ENCODE measurements at places on chromosomes 3 and 15.

- DNase-seq, result no peak
Measured at GRCh38 chr15:55937040-55937439, 56.4 kb downstream of the NEDD4 start.

DNA sequence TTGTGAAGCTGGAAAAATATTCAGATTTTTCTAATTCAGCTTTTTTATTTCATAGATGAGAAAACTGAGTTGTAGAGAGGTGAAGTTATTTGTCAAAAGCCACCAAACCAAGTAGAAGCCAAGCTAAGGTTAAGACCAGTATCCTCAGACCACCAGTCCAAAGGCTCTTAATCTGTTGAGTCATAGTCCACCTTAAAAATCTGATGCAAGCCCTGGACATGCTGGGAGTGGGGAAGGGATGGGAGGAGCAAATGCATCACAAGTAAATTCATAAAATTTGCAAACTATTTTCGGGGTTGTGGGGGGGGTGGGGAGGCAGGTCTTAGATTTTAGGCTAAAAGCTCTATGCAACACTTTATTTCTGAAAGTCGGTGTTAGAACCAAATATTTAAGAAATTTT lies 307.7 kb upstream of the SEMA6D start:
- DNase-seq, result no peak

GRCh38 chr15:54109014-54109413 lies 130.8 kb downstream of the UNC13C start:
- no peak for DNase-seq

- DNase-seq, result no peak
Measured at GRCh38 chr3:130729154-130729553, 17.5 kb downstream of the PIK3R4 start.

DNA sequence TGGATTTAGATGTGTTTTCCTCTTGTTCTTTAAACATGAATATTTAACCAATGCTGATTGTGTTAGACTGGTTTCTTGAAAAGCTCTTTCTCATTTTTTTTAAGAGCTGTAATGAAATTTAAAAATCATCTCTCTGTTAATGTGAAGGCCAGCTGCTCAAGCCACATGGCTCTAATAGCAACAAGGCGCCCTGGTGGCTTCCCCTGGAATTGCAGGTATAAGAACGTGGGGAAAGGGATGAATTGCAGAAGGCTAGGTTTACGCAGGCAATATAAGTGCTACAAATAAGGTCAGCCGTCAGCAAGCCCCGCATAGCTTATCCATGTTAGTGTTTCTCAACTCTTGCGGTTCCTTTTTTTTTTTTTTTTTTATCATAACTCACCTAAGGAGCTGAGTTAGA lies 108.5 kb downstream of the SAMMSON start:
- DNase-seq, result no peak

DNA sequence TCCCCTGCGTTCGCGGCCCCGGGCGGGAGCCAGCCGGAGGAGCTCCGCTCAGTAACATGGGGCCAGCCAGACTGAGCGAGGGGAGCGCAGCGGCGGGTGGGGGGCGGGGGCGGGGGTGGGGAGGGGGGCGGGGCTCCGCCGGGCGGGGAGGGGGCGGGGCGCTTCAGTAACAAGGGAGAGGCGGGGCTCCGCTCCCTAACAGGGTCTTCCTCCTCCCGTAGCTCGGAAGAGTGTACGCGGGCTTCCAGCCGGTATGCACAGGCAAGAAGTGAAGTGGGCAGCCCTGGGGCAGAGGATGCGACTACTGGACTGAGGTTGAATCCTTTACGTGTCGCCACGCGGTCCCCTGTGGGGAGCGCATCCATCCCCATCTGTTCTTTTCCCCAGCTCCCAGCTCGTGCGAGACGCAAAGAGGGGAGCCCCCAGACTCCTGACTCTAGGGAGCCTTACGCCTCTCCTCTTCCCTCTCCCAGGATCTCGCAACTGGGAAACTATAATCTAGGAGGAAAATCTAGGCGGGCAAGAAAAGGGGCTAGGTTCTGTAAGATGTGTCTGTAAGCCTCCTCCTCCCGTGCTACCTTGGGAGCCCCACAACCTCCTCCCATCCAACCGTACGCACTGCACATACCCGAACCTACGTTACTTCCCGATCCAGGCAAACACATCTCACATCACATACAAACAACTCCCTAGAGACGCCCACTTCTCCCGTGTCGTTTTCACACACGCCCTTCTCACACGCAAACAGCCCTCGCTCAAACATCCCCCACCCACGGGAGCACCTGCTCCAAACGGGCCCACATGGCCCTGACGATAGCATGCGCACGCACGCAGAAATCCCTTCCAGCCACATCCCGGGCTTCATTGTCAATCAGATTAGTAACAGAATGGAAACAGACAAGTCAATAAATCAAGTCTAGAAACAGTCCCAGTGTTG lies at the start of gene SHF:
Gene SHF, minus strand, starts transcription at position 73 of the 937 bp plus-strand sequence. Its CDS starts 15 bp downstream, at position 58.
- DNase-seq, result no peak

- no peak for DNase-seq
Measured at GRCh38 chr3:57855281-57855680, 99.2 kb downstream of the SLMAP start.

GRCh38 chr3:11250902-11251806 lies 21.0 kb upstream of the ATG7 start:
- no peak for DNase-seq

- DNase-seq, result no peak
Measured at GRCh38 chr3:187750006-187750512, 4.8 kb upstream of the BCL6 start.

Data from kidney glomerular epithelial cell (primary cell).